ENCODE measurements at places on chromosomes 3 and 15.

DNA sequence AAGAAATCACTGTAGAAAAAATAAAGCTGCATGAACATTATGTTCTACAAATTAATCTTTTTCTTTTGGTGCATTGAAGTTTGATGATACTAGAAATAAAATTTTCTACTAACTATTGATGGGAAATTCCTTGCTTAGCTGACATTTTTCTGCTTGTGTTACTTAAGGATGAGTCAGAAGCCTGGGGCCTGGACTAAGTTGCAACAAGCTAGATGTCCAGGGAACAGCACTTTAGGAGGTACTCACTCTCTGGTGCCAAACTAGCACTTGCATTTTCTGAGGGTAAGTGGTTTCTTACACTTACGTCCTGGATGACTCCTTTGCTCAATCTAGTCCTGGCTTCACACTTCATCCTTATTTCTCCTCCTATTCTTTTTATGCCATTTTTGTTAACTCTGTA, 945.1 kb downstream of the IGSF11 start:
- DNase-seq, result no peak

- DNase-seq, result no peak
Observed at GRCh38 chr15:51341366-51342226, at the start of gene GLDN. Gene GLDN (plus strand): TSS chr15:51341655. CDS start chr15:51341685, 30 bp downstream.

DNA sequence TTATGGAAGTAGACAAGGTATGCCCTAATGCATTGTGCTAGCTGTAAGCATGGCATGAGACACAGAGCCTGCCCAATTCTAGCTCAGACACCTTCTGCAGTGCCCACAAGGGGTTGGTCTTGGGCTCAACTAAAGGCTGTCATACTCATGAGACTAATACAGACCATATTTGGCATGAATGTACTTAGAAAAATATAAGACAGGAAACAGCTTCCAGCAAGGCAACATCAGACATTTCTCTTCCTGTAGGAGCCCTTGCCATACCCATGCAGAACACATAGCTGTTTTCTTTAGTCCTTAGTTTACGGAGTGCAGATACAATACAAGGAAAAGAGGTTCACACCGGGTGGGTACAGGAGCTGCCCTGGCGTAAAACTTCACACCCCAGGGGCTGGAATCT, 30.5 kb upstream of the NR1I2 start:
- no peak for DNase-seq

DNA sequence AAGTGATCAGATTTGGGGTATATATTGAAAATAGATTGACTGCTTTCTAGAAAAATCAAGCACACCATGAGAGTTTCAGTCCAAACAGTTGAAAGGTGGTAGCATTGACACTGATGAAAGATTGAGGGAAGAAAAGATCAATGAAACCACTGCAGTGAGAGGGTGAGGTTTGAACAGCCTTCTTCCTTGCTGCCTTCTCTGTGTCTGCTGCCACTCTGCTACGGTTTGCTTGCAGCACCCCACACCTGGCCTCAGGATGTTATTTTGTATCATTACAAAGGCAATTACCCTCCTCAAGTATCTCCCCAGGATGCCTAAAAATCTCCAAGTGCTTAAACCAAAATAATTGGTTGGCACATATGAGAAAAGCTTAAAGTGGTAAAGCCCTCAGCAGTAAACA, 683.6 kb upstream of the ARPP21 start:
- no peak for DNase-seq

GRCh38 chr3:96966181-96966929, 152.0 kb downstream of the EPHA6 start:
- DNase-seq, result no peak

DNA sequence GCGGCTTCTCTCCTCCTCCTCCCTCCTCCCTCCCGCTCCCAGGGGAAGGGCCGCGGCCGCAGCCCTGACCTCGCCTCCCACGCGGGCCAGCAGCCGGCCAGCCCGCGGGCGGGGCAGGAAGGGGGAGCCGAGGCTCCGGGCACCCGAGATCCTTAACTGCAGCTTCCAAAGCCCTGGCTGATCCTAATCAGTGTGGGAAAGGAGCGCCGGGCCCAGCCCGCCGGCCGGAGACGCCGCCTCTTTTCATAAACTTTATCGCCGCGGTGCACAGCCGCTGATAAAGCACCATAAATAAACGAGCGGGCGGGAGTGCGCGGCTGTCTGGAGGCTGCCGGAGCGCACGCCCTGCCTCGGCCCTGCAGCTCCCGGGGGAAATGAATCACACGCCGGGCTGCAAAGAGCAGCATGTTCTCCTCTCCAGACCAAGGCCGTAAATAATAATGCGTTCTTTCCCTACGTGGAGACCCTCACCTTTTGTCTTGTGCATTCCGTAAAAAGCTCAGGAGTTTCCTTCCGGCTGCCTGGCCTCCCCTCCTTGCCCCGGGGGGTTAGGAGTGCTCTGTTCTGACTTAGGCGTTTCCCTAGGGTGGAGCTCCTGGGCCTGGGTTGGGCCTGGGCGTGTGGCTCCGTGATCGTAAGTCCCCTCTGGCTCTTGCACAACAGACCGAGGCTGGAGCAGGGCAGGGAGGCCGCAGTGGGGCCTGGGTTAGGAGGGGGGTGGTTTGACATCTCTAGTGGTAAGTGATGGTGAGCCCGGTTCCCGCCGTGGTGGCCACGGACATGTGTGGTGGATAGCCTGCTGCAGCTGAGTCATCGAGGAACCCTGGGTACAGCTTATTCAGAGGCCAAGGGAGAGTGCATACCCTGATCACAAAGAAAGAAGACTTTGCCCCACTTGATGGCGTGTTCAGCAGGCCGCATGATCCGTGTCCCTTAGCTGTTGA, 132.6 kb upstream of the HES1 start:
- peak; percentile 33 for DNase-seq

DNA sequence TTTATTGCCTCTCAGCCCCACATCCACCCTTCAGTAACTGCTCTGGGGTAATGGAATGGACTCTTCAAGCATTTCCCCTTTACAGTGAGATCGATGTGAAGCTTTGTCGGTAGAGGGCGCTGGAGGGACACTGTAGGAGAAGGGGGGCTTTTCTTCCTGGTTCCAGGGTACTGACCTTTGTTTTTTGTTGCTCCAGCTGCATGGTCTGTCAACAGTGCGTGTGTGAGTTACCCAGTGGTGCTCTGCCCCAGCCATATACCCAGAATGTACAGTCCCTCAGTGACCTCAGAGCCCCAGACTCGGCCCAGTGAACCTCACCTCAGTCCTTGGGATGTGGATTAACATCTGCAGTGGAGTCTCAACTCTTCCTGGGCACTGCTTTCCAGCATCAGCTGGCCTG, 180.3 kb upstream of the TSC22D2 start:
- peak; percentile 45 for DNase-seq

DNA sequence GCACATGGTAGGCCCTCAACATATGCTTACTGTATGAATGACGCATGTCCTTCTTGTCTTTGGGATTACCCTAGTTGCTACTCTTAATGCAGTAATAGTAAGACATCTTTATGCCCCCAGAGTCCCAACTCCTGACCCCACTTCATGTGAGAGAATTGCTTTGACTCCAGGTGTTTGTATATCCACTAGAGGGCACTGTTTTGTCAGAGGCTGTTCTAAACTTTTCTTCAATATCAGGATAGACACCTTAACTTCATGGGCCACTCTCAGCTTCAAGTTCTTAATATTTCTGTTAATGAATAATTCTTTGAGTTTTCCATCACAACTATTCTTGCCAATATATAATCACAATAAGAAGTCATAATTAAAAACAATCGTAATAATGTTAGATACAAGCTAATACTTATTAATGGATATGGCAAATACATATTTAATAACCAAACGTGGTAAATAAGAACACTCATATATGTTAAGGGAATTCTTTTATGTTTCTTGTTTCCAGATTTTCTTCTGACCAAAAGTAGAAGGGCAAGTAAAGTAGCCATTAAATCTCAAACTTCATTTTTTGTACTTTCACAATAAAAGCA, 337.2 kb upstream of the DNAJC19 start:
- no peak for DNase-seq

DNA sequence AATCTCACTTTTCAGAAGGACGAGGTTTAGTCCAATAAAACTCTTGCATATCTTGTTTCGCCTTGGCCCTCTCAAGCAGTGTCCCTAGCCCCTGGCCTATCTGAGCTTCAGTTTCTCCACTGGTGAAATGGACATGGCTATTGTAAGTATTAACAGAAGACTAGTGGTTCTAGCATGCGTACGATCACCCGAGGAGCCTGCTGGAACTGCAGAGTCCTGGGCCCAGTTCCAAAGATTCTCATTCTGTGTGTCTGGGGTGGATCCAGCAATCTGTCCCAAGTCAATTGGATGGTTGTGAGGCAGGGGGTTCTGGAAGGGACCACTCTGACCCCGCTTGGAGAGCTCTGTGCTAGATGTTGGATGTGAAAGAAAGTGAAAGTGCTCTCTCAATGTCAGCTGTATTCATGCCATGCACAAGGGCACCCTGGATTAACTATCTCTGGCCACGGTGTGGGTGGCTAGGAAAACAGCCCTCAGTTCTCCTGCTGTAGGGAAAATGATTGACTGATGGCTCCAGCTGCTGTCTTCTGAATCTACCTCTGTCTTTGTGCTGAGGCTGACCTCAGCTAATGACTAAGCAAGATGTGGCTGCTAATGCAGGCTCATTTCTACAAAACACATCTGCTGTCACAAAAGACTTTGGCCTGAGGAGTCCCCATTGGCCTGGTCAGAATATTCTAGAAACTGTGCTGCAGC, 1.9 kb upstream of the PLA1A start:
- no peak for DNase-seq

- DNase-seq, result peak; percentile 42
Observed at GRCh38 chr3:46380471-46381221, 9.9 kb downstream of the CCR5 start.

- DNase-seq, result no peak
Observed at GRCh38 chr15:64107337-64107736, 11.6 kb downstream of the SNX1 start.

DNA sequence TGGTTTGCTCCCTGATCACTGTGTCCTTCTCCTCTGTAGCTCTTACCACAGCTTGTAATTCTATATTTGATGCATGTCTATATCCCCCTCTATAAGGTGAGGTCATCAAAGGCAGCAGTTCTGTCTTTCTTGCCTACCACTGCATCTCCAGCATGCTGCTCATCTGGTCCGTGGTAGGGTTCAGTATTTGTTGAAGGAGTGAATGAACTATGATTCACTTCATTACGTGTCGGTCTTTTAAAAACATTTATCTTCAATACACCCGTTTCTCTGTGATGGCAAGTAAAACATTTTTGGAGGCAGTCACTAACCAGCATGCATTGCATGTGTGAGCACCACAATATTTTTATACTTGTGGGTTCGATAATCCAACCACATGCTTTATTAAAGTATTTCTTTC, 27.6 kb downstream of the CHST14 start:
- no peak for DNase-seq

DNA sequence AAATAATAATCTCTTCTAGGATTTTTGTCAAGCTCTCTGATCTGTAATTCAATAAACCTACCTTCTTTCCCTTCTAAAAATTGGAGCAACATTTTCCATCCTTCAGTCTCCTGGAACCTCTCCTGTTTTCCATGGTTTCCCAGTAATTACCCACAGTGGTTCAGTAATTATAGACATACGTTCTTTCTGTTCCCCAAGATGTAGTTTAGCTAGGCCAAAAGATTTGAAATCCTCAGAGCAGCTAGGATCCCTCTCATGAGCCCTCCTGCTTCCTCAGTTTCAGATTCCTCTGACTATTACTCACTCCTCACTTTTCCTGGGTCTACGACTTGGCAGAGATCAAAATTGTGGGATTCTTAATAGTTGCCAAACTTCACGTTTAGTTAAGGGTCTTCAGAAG, 76.9 kb upstream of the IGSF10 start:
- no peak for DNase-seq

- no peak for DNase-seq
Observed at GRCh38 chr3:132507657-132508056, 89.4 kb upstream of the ACKR4 start.

DNA sequence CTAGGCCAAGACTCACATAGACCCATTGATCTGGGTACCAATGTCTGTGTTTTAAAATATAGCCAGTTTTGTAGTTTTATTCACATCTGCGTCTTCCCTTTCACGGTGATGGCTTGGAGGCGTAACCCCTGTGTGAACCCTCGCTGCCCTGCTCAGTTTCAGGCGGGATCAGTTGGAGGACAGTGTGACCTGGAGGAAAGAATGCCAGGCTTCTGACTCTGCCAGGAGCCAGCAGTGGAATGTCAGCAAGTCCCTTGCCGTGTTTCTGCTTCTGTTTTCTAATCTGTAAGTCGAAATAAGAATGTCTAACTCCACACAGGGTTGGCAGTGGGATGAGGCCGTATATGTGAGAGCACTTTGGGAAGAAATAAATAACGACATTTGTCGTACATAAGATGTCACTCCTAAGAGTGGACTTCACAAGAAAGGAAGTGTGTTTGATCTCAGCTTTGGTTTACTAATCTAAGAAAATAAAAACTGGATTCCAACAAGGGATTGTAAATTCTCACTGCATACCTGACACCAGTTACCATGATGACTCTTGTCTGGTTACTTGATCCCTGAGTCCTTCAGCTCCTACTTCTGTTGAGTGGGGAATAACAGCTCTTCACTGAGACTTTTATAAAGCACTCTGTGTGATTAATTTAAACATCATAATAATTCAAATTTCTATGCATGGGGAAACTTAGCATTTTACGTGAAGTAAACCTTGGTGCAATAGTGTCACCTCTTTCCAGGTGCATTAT, 6.3 kb upstream of the CA12 start:
- DNase-seq, result no peak

- no peak for DNase-seq
Observed at GRCh38 chr3:42067326-42067725, 23.8 kb upstream of the TRAK1 start.

DNA sequence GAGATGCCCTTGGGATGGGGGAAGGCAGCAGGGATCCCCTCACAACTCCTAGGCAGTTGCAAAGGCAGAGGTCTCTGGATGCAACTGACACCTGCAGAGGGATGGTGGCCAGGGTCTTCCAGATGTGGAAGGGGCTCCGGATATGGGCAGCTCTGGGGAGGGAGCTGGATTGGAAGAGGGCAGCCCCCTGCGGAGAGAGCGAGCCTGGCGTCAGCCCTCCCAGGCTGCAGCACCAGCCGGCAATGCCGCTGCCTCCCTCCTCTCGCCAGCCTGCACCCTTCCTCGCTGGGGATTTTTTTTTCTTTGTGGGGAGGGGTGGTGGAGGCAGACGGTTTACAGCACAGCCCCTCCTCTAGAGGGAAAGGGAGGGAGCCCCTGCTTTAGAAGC, 1.6 kb downstream of the INSYN1 start:
- DNase-seq, result no peak

GRCh38 chr15:23588268-23588667, 22.8 kb downstream of the MKRN3 start:
- DNase-seq, result no peak

DNA sequence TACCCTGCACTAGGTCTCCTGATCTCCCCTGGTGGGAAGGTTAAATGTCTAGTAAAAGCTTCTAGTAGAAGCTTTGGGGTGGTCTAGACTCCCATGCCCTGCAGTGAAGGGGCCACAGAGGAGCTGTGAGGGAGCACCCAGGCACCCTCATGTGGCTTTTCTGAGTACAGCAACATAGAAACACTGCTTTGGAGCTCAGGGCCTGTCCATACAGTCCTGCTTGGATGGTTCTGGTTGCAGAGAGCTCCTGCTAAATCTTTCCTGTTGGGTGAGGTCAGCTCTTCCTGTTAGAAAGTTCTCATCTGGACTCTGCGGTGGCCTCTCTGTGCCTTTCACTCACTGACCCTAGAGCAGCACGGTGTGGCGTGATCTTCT, 47.8 kb downstream of the GPD1L start:
- no peak for DNase-seq

- DNase-seq, result no peak
Observed at GRCh38 chr3:131324923-131325322, 56.7 kb upstream of the NUDT16 start.

- DNase-seq, result no peak
Observed at GRCh38 chr15:43135351-43135750, 2.0 kb downstream of the TMEM62 start.

- no peak for DNase-seq
Observed at GRCh38 chr3:156298014-156298413, 177.6 kb downstream of the KCNAB1 start.

Measured in activated naive CD8-positive, alpha-beta T cell treated with anti-CD3 and anti-CD28 coated beads, Interleukin-2, amount 10 ng/mL, durations not matched to agents 7 days and 5 days (primary cell).